ENCODE measurements at places on chromosomes 1 and 21.

DNA sequence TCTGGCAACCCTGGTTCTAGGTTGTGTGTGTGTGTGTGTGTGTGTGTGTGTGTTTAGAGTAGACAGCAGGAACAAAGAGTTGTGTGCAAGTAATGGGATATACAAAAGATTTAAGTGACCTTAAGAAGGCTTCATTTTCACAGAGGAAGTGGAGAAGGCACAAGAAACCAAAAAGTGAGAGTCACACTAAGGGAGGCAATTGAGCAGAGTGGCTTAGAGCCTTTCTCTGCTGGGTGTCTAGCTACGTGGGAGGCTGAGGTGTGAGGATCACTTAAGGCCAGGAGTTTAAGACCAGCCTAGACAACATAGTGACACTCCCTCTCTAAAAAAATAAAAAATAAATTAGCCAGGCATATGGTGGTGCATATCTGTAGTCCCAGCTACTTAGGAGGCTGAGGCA is 44.4 kb upstream of the HAO2 start:
- no peak for DNase-seq

GRCh38 chr1:167423684-167424619 is 94.4 kb downstream of the CD247 start:
- DNase-seq = no peak

GRCh38 chr1:7608628-7609305 is 162.3 kb upstream of the VAMP3 start:
- DNase-seq = no peak

DNA sequence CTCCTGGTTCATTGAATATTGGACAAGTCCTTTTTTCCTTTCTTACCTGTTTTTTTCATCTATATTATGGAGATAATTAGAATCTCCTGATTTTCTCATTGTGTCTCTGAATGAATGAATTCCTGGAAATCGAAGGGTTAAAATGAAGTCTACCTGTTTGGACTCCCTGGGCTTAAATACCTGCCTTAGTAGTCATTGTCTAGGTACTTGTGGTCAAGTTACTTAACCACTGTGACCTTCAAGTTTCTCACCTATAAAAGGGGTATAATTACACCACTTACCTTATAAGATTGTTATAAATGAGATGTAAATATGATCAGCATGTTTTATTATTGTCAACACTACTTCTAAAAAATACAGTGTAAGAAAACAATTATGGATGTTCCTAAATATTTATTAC is 9.0 kb upstream of the TBX19 start:
- DNase-seq = no peak

DNA sequence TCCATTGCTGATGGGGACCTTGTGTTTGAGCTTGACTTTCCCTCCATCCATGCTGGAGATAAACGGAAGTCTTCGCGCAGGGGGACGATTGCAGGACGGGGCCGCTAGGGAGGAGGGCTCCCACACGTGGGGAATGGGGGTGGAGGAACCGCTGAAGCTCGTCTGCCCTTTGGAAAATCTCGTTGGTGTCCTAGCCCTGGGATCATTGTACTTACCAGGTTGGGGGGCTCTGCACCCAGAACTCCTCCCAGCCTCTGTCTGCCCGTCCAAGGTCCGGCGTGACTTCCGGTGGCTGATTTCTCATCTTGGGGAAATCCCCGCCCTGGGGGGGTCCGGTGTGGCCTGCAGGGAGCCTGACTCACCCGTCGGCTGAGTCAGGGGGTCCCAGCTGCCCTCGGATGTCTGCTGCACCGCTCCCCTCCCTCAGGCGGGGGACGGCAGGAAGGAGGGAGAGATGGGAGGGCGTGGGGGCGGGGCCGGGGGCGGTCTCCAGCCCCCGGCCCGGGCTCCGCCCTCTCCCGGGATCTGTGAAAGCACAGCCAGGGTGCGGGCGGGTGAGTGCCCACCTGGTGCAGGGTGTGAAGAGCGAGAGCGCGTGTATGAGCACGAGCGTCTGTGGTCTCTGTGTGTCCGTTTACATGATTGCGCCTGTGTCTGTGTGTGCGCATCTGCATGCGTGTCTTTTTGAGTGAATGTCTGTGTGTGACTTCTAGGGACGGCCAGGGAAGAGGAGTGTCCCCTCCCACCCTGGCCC is 35.8 kb downstream of the PIK3CD start:
- DNase-seq = peak; percentile 46

DNA sequence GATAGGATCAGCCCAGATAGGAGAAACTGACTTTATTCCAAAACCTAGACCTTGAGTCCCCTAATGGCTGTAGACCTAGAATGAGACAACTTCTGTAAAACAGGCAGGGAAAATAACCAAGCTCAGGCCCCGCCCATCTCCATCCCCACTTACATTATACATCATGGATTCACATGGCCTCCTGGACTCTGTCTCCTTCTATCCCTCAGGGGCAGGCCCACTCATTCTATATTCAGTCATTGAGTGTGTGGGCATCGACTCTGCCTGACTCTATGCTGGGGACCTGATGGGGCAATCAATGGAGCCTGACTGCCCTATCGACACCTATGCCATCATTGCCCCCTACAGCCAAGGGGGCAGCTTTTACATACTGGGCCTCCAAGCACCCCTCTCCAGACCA is 6.4 kb downstream of the AVPR1B start:
- no peak for DNase-seq

DNA sequence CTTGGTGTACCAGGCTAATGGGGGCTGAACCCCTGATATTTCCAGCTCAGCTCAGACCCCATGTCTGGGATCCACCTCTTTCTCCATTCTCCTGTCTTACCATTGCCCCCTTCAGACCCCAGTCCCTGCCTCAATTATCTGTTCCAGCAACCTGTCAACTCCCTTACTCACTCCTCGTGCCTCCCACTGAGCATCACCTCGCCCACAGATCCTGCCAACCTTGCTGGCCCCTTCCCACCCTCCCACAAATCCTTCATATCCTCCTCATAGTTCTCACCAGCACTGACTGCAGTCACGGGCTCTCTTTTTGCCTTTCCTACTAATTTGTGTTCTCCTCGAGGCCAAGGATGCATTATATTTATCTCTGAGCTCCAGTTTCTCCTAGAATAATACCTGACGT is 62.9 kb downstream of the TMEM53 start:
- DNase-seq = no peak

GRCh38 chr1:234962340-234962989 is 166.2 kb downstream of the TOMM20 start:
- DNase-seq = no peak

- DNase-seq = no peak
Observed at GRCh38 chr1:113035086-113035485, 37.9 kb upstream of the LRIG2 start.

- DNase-seq = no peak
Observed at GRCh38 chr1:18776777-18777176, 82.7 kb downstream of the TAS1R2 start.

- DNase-seq = no peak
Observed at GRCh38 chr1:46084553-46085451, 47.6 kb downstream of the PIK3R3 start.

GRCh38 chr1:153238527-153238926 is 21.0 kb upstream of the LORICRIN start:
- DNase-seq = no peak

- DNase-seq = no peak
Observed at GRCh38 chr1:154626456-154627256, 18.7 kb upstream of the ADAR start.

DNA sequence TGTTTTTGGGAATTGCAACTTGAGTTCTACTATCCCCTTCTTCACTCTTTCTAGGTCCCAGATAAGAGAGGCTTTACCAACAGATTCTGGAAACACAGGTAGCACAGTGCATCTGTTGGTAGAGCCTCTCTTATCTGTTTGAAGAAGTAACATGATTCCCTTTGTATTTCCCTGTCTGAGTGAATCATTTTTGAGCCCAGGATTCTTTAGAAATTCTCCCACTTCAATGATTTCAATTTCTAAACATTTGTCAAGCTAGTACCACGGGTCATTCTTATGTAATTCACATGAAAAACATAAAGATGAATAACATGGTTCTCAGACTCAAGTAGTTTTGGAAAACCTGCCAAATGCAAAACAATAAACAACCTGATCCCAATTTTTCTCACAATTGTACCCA is 72.0 kb upstream of the DUSP10 start:
- no peak for DNase-seq

- DNase-seq = no peak
Observed at GRCh38 chr1:26851106-26851684, 11.8 kb upstream of the SFN start.

- no peak for DNase-seq
Observed at GRCh38 chr1:64911326-64911725, 55.0 kb downstream of the JAK1 start.

- no peak for DNase-seq
Observed at GRCh38 chr21:36563341-36563926, 83.5 kb upstream of the CLDN14 start.

GRCh38 chr21:26089730-26090129 is 80.8 kb downstream of the APP start:
- DNase-seq = no peak

GRCh38 chr21:33265664-33266049 is 510 bp upstream of the IL10RB start:
- no peak for DNase-seq

DNA sequence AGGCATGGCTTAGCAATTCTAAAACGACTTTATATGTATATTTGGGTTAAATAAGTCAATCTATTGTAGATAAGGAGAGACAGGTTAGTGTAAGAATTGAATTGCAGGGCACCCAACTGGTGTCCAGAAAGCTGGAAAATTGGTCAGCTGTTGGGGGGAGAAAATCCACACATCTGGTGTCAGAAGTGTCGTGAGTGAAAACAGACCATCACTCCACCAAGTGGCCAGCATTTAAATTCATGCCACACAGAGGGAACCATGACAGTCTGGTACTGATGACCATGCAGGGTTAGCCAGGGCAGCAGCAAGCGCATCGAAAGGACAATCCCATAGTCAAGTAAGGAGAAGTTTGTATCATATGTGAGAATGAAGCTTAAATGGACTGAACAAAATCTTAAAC is 11.7 kb downstream of the LAX1 start:
- no peak for DNase-seq

- DNase-seq = no peak
Observed at GRCh38 chr1:28577738-28578536, 14.1 kb upstream of the RAB42 start.

GRCh38 chr1:204507317-204508105 is 8.7 kb upstream of the MDM4 start:
- DNase-seq = peak; percentile 31

- no peak for DNase-seq
Observed at GRCh38 chr1:94501935-94502334, 39.6 kb downstream of the F3 start.

DNA sequence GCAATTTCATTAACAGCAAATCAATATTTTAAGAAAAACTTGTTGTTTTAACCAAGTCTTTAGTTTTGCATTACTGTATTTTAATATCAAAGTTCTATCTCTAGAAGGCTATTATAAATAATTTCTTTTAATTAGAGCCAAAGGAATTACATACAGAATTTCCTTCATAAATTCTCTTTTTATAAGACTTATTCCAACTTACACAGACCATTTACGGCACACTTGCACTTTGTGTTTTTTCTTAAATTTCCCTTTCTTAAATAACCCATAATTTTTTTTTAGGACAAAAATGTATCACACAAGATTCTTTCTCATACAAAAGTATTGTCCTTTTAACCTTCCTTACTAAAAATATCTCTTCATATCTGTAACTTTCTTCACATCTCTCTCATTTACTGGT is 458.5 kb upstream of the CHRM3 start:
- no peak for DNase-seq

DNA sequence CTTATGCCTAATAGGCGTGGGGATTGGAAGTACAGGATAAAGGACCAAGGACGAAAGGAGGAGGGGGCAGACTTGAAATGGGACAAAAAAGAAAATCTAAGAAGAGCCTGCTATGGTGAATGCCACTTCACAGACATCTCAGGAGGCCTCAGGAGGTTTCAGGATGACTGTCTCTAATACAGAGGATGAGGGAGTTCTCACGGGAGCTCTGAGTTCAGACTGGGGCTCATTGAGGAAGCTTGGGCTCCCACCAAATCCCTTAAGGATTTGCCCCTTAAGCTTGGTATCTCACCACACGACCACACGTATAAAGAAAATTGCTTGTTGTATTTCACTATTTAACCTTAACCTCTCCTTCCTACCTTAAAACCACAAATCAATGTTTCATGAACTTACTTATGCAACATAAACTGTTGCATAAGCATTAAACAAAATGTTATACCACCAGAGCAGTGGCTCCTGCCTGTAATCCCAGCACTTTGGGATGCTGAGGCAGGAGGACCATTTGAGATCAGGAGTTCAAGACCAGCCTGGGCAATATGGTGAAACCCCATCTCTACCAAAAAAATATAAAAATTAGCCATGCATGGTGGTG is 12.4 kb downstream of the SLC30A1 start:
- DNase-seq = no peak

GRCh38 chr1:16191916-16192546 is 20.4 kb downstream of the ARHGEF19 start:
- DNase-seq = no peak

DNA sequence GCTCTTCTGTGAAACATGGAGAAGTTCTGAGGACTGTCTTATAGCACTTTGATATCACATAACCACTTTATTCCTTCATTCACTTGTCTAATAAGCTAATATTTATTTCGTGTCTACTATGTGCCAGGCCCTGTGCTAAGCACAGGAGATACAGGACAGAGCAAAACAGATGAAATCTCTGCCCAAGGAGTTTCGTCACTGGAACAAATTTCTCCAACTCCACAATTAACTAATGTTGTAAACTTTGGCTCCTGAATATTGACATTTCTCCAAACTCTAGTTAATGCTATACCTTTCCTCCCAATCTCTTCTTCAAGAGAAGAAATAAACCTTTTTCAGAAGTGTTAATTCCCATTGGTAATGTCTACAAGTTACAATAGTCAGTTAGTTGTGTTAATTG is 24.8 kb upstream of the OR10J5 start:
- DNase-seq = no peak

DNA sequence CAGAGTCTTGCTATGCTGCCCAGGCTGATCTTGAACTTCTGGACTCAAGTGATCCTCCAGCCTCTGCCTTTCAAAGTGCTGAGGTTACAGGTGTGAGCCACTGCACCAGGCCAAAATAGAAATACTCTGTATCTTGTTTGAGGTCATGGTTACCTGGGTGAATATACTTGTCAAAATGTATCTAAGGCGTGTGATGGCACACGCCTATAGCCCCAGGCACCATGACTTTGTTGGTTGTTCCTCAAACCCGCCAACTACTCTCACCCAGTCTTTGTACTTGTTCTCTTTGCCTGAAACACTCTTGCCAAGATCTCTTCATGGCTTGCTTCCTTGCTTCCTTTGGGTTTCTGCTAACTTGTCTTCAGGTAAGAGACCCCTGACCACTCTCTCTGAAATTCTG is 38.0 kb upstream of the RGS5 start:
- no peak for DNase-seq

DNA sequence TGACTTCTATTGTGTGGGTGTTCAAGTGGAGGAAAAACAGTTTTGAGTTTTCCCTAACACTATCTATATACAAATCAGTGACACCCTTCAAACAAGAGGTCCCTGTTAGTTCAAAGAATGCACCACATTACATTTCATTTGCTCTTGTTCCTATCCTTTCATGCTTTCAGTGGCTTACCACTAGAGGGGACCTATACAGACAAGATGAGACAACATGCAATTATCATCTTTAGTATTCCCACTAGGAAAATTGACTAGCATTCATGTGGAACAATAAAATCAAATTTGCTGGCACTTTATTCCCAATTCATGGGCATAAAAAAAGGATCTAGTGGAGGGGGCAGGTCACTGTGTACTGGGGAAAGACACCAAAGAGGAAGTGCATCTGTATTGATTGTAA is 13.3 kb upstream of the SIPA1L2 start:
- no peak for DNase-seq

GRCh38 chr1:224180783-224181452 is 2.1 kb upstream of the DEGS1 start:
- DNase-seq = no peak
